Activated CD8-positive, alpha-beta T cell treated with anti-CD3 and anti-CD28 coated beads for 36 hours (primary cell): ENCODE measurements at places on chromosomes 3 and 15. TPM values are rescaled to one million over a fixed set of nuclear protein-coding genes. Genes with fewer than 3 reads are reported as not detected.

DNA sequence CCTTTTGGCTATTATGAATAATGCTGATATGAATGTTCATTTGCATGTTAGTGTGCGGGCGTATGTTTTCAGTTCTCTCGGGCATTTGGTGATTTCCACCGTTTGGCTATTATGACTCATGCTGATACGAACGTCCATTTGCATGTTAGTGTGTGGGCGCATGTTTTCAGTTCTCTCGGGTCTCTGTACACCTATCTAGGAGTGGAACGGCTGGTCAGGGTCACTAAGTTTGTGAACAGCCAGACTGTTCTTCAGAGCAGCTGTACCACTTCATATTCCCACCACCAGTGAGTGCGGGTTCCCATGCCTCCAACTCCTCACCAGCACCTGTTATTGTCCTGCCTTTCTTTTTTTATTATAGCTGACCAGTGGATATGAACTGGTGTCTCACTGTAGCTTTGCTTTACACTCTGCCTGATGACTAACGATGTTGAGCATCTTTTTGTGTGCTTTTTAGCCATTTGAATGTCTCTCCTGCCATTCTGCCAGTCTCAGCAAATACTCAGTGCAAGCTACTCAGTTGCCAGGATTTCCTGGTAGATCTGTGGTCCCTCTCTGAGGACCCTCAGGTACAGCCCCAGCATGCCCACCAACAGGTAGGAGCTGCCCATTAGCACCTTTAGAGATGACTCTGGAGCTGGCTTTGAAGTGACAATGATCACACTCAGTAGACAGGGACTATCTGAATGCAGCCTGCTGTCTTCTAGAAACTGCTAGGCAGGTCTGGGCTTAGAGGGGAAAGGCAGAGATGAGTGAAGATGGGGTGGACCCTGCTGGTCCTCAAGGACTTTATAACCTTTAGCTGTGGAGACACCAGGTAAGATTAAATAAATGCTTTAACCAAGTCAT is 141.1 kb downstream of the XXYLT1 start:
- H3K27ac ChIP-seq = peak overlapping the region; percentile 87
- H3K4me1 ChIP-seq = peaks cover 34% of the 10 kb centered on the region
- no peaks in the 10 kb centered on the region for H3K27me3 ChIP-seq
- DNase-seq = peak; percentile 80

DNA sequence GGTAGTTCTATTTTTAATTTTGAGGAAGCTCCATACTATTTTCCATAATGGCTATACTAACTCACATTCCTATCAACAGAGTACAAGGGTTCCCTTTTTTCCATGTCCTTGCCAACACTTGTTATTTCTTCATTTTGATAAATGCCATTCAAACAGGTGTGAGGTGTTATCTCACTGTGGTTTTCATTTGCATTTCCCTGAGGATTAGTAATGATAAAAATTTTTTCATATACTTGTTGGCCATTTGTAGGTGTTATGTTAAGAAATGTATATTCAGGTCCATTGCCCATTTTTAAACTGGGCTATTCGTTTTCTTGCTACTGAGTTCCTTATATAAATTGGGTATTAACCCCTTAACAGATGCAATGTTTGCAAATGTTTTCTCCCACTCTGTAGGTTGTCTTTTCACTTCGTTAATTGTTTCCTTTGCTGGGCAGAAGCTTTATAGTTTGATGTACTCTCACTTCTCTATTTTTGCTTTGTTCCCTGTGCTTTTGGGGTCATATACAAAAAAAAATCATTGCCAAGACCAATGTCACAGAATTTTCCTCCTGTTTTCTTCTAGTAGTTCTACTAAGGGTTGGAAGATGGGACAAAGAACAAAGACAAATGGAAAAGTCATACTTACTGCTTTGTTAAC is 11.0 kb upstream of the VPS39 start:
- H3K27me3 ChIP-seq = no peaks in the 10 kb centered on the region
- no peak for DNase-seq
- peak overlapping the region; percentile 2 for H3K27ac ChIP-seq
- no peak overlapping the region for H3K4me3 ChIP-seq
- peaks cover 17% of the 10 kb centered on the region for H3K4me1 ChIP-seq
- H3K36me3 ChIP-seq = peaks cover 19% of the 10 kb centered on the region

AADACL2 gene
- total RNA-seq = not detected

DNA sequence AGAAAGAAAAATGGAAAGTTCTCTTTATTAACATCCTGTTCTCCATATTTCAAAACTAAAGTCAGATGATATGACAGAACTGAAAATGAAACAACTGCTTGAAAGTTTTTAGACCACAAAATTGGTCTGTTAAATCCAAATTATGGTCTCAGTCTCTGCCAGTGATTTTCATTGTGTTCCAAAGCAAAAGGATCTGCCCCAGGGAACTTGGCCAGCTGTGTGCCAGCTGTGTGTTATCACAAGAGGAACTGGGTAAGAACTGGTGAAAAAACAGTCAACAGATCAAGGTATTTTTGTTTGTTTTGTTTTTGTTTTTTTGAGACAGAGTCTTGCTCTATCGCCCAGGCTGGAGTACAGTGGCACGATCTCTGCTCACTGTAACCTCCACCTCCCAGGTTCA is 323.3 kb downstream of the CTNNB1 start:
- H3K4me3 ChIP-seq = no peak overlapping the region
- no peak overlapping the region for H3K27ac ChIP-seq
- peaks cover 4% of the 10 kb centered on the region for H3K4me1 ChIP-seq
- no peak for DNase-seq
- H3K27me3 ChIP-seq = no peaks in the 10 kb centered on the region

DNA sequence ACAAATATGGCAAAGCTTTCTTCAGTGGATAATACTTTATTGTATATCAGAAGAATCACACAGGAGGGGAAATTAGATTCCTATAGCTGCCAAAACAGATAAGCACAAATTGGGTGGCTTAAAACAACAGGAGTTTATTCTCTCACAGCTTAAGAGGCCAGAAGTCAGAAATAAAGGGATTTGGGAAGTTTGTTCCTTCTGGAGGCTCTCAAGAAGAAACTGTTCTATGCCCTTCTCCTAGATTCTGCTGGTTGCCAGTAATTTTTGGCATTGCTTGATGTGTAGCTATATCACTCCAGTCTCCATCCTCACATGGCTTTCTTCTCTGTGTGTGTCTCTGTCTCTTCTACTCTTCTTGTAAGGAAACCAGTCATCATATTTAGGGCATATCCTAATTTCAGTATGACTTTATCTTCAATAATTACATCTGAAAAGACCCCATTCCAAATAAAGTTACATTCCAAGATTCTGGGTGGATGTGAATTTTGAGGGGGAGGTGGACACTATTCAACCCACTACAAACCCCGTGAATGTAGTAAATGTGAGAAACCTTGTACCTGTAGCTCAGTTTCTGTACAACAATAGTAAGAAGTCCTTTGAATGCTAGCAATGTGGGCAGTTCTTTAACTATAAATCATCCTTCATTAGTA is 22.2 kb upstream of the WNT7A start:
- H3K27me3 ChIP-seq = no peaks in the 10 kb centered on the region
- H3K27ac ChIP-seq = no peak overlapping the region
- no peak for DNase-seq
- H3K4me1 ChIP-seq = no peaks in the 10 kb centered on the region
- no peak overlapping the region for H3K4me3 ChIP-seq

DNA sequence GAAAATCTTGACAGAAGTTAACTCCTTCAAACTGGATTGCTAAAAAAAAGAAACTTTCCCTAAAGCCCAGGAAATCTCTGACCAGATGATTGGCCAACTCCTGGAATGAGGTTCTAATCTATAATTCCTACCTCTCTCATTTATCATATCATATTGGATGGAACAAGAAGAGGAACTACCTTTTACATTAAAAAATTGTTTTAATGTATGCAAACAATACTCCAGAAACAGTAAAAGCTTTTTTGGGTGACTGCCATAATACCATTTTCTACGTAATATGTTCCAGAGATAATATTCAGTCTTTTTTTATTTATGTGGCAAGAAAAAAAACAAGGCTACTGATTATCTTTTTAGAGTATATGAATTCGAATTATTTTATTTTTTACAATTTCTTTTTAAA is 204.4 kb downstream of the TUSC7 start:
- no peak overlapping the region for H3K27ac ChIP-seq
- no peak for DNase-seq
- no peak overlapping the region for H3K4me3 ChIP-seq
- no peaks in the 10 kb centered on the region for H3K4me1 ChIP-seq

DNA sequence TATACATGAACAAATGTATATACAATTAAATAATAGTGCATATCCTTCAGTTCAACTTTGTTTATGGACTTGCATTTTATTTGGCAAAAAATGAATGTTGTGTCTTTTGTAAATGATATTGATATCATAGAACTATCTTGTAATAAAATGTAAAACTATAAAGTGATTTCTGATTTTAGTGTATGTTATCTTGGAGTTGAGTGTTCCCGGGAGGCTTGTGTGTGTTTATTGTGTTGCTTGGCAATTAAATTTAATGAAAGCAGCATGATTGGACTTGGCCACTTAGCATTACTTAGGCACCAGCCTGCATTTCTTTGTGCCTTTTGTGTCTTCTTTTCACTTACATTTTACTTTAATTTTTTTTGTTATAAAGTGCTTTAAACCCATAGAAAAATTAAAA is 10.6 kb downstream of the ARHGEF26 start:
- H3K27ac ChIP-seq = no peak overlapping the region
- no peak for DNase-seq
- H3K27me3 ChIP-seq = peaks cover 19% of the 10 kb centered on the region
- H3K4me1 ChIP-seq = no peaks in the 10 kb centered on the region
- H3K4me3 ChIP-seq = no peak overlapping the region
- no peaks in the 10 kb centered on the region for H3K36me3 ChIP-seq

AADAC gene
- not detected for total RNA-seq
